Esophagus muscularis mucosa (tissue), 4 donors: ENCODE measurements at places on chromosomes 6 and 20. TPM values are rescaled to one million over a fixed set of nuclear protein-coding genes. Genes with fewer than 3 reads are reported as not detected.

DNA sequence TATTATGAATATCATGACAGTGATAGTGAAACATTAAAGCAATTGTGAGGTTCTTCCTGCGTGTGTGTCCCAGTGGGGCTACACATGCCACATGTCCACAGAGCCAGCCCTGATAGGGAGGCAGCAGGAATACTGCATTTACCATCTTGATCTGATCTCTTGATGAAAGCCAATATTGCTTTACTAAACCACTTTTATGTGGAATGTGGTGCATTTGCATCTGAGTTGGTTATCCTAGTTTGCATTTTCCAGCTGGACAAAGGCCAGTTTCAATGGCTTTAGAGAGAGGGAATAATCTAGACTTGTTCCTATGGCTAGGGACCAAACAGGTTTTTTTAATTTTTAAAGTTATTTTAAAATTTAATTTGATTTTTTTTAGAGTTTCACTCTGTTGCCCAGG lies 216.3 kb upstream of the FERMT1 start:
- DNase-seq: no peak

DNA sequence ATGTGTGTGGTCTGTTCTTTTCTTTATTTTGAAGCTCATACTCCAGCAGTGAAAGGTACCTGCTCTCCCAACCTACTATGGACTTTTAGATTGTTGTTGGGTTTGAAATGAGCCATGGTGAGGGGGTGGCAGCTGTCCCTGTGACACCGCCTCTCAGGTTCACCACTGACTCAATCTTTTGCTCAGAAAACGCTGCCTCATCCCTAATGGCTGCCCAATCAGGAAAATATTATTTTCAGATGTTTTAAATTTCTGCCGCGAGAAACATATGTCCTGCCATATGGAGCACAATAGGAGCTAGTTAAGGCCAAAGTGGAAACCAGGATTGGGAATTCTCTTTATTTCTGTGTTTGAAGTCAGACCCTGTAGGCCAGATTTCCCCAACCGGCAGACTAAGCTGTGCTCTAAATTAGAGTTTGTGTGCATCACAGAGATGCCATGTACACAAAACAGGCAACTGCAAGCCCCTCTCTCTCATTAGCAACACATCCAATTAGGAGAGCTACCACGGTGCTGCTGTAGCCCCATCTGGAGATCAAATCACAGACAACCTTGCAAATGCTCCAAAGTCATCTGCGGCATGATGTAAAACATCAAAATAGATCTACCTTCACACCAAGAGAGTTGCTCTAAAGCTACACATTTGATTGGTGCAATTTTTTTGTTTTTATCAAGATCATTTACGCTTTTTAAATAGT lies 144.1 kb upstream of the BACH2 start:
- no peak for DNase-seq

DNA sequence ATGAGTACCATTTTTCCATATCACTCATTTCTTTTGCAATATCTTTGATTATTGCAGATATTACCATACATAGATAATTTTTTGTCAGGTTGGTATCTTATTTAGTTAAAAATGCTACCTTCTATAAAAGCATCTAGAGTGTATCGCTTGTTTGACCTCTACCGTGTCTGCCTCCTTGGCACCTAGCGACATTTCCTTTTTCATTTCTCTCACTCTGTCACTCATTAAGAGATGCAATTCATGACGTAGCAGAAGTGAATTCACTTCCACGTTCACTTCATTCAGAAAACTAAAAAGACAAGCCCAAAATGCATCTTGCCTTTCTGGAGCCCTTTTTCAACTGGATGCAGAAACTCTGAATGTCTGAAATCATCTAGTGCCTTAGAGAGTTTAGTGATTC lies 172.9 kb downstream of the MMS22L start:
- DNase-seq: no peak

DNA sequence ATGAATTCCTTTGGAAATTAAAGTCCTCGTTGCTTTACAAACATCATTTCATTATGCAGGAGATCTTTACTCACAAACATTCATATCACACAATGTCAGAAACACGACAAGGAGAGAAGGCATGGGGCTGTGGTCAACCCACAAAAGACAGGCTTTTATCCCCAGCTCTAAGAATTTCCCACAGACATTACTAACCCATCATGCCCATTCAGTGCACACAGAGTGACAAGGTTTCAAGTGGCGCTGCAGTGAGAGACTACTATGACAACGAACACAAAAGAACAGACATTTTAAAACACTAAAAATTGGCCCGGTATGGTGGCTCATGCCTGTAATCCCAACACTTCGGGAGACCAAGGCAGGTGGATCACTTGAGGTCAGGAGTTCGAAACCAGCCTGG lies 579.8 kb upstream of the AGPAT4 start:
- DNase-seq: no peak

DNA sequence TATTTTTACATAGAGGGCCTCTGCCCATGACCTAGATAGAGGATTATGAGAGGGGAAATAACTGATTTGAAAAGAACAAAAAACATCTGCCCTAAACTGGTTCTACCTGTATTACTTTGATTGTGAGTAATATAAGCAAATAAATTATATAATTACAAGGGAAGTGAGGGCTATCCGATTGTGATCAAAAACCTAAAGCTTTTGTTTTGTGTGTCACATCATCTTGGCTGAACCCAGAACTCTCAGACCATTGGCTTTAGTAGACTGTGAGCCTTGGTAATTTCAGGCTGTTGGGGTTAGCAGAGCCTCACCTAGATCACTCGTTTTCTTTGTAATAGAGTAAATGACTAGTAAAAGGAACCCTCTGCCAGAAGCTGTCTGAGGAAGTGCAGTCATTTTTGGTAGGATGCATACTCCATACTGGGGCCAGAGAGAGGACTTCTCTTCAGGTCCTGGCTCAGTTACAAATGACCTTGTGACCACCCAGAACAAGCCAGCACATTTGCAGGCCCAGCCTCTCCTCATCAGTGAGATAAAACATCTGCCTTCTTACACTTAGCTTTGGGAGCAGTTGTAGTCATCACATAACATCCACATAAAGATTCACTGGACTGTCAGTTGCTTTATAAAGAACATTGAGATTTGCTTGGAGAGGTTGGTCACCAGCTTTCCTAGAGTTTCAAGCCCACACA lies 13.5 kb downstream of the STK35 start:
- no peak for DNase-seq

- DNase-seq: no peak
Measured at GRCh38 chr20:34309691-34310090, 6.5 kb upstream of the AHCY start.

DNA sequence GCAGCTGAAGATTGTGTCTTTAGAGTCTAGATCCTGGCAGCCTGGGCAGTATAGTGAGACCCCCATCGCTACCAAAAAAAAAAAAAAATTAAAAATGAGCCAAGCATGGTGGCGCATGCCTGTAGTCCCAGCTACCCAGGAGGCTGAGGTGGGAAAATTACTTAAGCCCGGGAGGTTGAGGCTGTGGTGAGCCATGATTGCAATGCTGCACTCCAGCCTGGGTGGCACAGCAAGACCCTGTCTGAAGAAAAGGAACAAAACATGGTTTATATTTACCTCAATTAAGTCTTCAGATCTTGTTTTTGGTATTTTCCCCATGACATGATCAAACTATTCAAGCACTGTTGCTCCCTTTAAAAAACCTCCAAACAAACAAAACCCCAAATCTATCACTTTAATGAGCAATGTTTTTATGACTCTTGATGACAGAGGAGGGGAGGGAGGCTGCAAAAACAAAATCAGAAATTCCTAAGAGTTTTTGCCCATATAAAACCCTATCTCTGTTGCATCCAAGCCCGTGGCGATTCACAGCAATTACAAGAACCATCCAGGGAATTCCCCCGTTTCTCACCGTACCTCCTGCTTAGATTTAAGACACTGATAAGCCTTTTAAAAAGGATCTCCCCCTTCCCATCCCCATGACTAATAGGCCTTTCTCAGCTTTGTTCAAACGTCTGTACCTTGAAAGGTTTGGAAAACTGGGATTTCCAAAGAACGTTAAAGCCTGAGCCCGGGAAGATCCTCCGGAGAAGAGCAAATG lies 259.9 kb downstream of the BMP7 start:
- DNase-seq: no peak

- no peak for DNase-seq
Measured at GRCh38 chr20:17868151-17868550, 100.4 kb downstream of the SNX5 start.

- no peak for DNase-seq
Measured at GRCh38 chr6:134249759-134250602, 67.9 kb downstream of the SGK1 start.

DNA sequence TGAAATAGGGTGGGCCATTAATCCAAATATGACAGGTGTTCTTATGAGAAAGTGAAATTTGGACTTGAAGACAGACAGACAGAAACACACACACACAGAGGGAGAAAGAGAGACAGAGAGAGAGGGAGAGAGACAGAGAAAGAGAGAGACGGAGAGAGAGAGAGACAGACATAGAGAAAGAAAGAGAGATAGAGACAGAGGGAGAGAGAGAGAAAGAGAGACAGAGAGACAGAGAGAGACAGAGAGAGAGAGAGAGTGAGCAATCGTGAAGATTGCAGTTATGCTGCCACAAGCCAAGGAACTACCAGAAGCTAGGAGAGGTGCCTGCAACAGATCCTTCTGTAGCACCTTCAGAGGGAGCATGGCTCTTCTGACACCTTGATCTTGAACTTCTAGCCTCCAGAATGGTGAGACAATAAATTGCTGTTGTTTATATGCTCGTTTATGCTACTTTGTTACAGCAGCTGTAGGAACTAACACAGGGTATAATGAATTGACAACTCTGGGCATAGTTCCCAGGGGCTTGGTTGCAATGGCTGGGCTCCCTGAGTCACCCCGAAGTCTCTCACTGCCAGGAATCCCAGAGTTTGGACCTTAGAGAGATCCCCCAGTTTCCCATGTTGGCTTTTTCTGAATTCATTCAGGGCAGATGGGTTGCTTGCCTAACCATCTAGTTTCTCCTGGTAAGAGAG lies 44.7 kb upstream of the ECI2 start:
- peak; percentile 55 for DNase-seq

DNA sequence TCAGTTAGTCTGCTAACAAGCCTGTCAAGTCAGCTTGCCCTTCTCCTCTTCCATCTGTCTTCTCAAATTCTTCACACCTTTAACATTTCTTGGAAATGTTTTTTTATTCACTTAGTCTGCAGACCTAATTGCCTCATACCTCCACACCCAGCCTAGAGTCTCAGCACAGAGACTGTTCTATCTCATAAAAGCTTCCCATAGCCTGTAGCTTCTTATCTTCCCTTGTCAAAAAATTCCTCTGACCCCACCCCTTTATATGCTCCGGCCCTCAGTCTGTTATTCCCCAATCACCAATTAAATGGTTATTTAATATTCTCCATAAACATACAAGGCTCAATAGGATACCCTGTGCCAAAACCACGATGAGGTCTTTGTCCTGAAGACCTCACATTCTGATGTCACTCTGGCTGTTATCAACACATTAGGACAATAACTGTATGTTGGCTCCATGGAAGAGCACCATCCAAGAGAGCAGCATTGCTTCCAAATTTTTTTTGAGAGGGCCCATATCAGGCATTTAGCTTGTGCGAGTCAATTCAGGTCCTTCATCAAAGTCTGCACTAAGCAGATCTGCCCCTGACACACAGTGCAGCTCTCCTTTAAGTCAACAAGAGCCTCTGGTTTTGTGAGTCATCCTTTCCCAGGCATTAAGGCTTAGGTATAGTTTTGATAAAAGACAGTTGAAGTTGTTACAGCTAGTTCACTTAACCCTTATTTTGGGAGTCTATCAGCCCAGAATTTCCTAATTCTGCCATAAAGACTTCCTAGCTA lies 83.2 kb upstream of the TBX18 start:
- no peak for DNase-seq

- DNase-seq: no peak
Measured at GRCh38 chr6:160065200-160065599, 56.4 kb upstream of the SLC22A1 start.

DNA sequence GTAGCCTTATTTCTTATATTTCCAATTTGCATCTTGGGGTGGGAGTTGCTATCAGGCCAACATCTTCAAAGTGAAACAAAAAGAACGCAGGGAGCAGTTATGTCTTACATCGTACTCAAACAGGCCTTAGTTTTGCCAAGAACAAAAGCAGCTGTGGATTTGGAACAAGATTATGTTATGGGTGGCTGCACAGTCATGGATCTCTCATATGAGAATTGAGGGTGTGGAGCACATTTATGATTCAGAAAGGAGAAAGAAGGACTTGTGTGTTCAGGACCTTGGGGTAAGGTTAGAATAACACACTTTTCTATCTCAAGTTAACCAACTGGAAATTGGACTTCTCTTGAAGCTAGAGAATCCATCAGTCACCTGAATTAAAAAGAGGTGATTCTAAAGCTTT lies 259.9 kb downstream of the FOXA2 start:
- DNase-seq: no peak

GRCh38 chr6:71012866-71013469 lies 56.1 kb upstream of the B3GAT2 start:
- DNase-seq: no peak

DNA sequence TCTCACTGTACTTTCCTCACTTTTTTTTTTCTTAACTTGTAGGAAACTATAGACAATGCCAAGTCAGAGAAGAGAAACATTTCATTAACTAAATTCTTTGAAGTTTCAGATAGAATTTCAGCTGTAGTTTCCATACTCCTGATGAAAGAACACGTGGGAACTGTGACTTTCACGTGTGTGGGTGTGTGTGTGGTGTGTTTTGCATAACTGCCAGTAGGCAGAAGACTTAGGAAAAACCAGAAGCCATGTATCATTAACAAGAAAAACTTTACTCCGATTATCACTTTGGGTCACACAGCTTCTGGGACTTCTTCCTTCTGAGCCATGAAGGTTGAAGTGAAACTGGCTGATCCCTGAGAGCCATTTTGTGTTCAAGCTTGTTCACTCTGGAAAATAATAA lies 483.3 kb downstream of the TFAP2B start:
- DNase-seq: no peak

DNA sequence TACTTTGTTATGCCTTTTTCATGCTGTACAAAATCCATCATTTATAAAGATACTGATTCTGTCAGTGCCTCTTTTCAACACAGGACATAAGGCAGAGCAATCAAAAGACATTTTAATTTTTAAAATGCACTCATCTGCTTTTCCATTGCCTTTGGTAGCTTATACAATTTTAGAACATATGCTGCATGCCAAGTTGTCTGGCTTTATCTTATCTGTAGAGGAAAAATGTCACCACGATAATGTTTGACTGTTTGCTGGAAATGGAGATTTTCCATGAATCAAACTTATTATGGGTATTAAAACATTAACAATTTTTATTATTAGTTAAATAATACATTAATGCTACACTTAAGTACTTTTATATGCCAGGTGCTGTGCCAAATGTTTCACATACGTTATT lies 50.5 kb downstream of the NKAIN2 start:
- no peak for DNase-seq

- DNase-seq: no peak
Measured at GRCh38 chr20:33993576-33994221, at the start of gene RALY. Gene RALY, plus strand, starts transcription at chr20:33993911. Its CDS starts 78,164 bp downstream, at chr20:34072075.

The CFAP61 gene
- not detected for total RNA-seq

The AGER gene
- 4.6 TPM for total RNA-seq

The TBXT gene
- total RNA-seq: not detected

The SAMD5 gene
- total RNA-seq: 0.42 TPM

The SERINC1 gene
- 215 TPM for total RNA-seq

The EYA2 gene
- 5.3 TPM for total RNA-seq
